Ascending aorta (tissue), 2 donors: ENCODE measurements at places on chromosomes 1 and 21. TPM values are rescaled to one million over a fixed set of nuclear protein-coding genes. Genes with fewer than 3 reads are reported as not detected.

Gene TSNAX
- total RNA-seq, result 15.0 TPM

Gene OR2L5
- not detected for total RNA-seq

DNA sequence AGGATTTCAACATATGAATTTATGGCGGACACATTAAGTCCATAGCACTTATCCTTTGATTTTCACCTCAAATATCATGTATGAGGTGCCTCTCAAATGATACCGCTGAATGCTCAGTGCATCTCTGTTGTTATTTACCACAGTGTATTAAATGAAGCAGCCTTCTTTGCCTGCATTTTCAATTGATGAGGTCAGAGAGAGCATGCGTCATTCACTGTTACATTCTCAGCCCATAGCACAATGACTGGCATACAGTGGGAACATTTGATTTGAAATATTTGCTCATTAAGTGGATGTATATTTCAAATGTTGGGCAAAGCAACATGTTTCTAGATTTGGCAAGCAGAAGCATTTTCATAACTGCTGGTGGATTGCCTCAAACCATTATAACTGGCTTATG is 45.7 kb downstream of the LRRC7 start:
- no peaks in the 10 kb centered on the region for H3K36me3 ChIP-seq
- H3K4me1 ChIP-seq, result no peaks in the 10 kb centered on the region
- DNase-seq, result no peak
- H3K27me3 ChIP-seq, result no peaks in the 10 kb centered on the region

GRCh38 chr1:232459826-232460225 is 170.1 kb downstream of the SIPA1L2 start:
- no peak overlapping the region for H3K27ac ChIP-seq
- H3K4me1 ChIP-seq, result no peaks in the 10 kb centered on the region
- H3K4me3 ChIP-seq, result no peak overlapping the region
- no peaks in the 10 kb centered on the region for H3K36me3 ChIP-seq
- no peaks in the 10 kb centered on the region for H3K27me3 ChIP-seq

DNA sequence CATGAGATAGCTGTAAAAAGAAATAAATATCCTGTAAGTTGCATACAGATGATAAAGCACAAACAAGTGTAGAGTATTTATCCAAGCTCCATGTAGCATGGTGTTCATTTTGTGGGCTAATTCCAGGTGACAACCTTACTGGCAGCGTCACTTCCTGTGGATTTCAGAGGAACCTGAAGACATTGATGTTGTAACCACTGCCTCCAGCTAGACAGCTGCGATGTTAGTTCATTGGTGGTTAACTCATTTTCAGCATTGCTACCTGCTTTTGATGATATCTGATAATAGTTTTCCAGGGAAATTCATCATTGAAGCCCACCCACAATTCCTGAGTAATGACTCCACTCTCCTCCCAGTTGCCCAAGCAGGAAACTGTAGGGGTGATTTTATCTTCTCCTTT is 3.0 kb downstream of the HSD3B1 start:
- no peaks in the 10 kb centered on the region for H3K27me3 ChIP-seq
- no peak overlapping the region for H3K27ac ChIP-seq
- no peaks in the 10 kb centered on the region for H3K4me1 ChIP-seq
- no peaks in the 10 kb centered on the region for H3K36me3 ChIP-seq
